Hematopoietic multipotent progenitor cell treated with erythropoietin and hydrocortisone succinate and interleukin-3 and kit ligand, for 4 days (in vitro differentiated cells): ENCODE measurements at places on chromosomes 7 and 10.

GRCh38 chr7:137878333-137878961, 31.7 kb upstream of the DGKI start:
- peak; percentile 67 for DNase-seq

DNA sequence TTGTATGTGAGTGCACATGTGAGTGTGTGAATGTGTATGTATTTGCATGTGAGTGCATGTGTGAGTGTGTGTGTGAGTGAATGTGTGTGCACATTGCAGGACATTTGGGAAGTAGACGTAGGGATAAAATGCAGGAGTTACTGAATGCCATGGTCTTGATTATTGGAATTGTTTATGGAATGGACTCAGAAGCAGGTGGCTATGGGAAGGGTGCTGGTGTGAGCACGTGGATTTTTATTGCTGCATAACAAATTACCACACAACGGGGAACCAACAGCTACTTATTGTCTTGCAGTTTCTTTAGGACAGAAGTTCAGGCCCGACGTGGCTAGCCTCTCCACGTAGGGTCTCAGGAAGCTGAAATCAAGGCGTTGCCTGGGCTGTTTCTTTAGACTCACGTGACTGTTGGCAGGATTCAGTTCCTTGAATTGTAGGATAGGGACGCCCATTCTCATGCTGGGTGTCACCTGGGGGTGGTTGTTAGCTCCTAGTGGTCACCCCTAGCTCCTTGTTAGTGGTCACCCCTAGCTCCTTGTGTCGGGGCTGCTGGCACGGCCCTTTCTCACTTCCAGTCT, 48.3 kb upstream of the ZNF32 start:
- DNase-seq: no peak

DNA sequence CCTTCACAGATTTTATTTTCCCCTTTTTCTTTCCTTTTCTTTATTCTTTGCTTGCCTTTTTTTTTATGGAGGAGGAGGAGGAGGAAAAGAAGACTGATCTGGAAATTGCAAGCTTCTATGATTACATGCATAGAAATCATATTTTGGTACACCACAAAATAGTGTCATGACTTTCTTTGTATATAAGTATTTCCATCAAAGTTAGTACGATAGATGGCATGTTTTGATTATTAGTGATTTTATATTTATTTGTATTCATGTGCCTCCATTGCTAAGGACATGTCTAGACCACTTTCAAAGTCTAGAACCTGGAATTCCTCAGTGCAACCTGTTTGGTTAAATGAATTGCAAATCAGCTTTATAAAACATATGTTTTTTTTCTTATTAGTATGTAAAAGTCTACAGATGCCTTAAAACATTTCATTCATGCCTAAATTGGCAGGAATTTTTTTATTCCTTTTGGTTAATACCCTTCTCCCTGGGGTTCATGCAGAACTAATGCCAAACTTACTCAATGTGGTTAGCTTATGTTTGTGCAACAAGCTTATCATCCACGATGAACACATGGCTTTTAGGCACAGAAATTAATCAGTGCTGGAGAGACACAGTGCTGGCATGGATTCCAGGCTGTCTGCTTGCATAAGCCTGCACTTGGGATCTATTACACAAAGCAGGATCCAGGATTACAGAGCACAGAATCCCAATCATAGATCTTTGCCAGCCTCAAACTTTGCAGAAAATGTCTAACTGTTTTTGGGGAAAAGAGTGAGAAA, 213.1 kb downstream of the CHRM2 start:
- no peak for DNase-seq

DNA sequence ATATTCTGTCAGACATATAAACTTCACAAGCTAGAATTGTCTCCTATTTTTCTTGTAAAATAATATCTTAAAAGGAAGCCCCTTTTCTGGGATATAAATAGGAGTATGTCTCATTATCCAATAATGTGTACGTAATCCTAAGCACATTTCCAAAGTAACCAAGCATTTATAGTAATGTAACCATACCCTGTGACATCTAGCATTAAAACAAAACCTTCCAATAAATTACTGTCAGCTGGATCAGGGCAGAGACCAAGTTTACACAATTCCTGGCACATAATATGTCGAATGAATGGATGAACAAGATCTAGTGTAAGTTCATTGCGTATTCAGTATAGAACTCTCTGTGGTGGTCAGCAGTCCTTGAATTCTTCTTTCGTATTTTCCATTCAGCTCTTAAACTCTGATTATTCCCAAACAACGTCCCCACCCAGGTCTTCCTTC, 14.3 kb downstream of the CPED1 start:
- no peak for DNase-seq

DNA sequence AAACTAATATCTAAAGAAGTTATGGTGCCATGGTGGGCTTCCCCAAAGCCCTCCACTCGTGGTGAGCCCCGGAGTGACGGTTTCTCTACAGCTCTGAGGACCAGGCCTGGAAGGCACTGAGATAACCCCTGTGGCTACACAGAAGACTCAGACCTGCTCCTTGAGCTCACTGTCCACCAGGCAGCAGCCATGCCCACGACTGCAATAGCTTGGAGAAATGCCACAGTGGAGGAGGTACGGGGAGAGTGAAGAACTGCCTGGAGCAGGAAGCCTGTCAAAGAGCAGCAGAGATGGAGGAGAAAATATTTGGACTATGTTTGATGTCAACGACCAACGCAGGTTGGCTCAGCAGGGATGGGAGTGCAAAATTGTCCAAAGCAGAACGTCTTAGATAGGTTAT, 300.1 kb upstream of the NPSR1 start:
- DNase-seq: no peak
